Stimulated activated CD8-positive, alpha-beta memory T cell treated with anti-CD3 and anti-CD28 coated beads, Interleukin-15, amount 100 ng/mL, for 4 hours (primary cell): ENCODE measurements at places on chromosomes 5 and 9.

- DNase-seq: no peak
Observed at GRCh38 chr9:26566141-26566540, 326.5 kb downstream of the CAAP1 start.

GRCh38 chr5:73299665-73300336, 126.8 kb downstream of the TMEM174 start:
- DNase-seq: no peak

GRCh38 chr5:173868096-173868880, 19.9 kb upstream of the CPEB4 start:
- DNase-seq: no peak

GRCh38 chr5:100761192-100761591, 141.9 kb downstream of the ST8SIA4 start:
- no peak for DNase-seq

GRCh38 chr5:56094579-56095361, 100.0 kb upstream of the IL6ST start:
- DNase-seq: peak; percentile 15

- DNase-seq: no peak
Observed at GRCh38 chr5:150484964-150485692, 22.8 kb upstream of the NDST1 start.

- DNase-seq: no peak
Observed at GRCh38 chr5:98403131-98403530, 370.3 kb upstream of the RGMB start.

- DNase-seq: no peak
Observed at GRCh38 chr9:91954841-91955471, 4.9 kb upstream of the ROR2 start.

GRCh38 chr9:123586275-123586674, 230.3 kb downstream of the CRB2 start:
- no peak for DNase-seq

GRCh38 chr9:71830929-71831328, 62.6 kb upstream of the CEMIP2 start:
- no peak for DNase-seq

DNA sequence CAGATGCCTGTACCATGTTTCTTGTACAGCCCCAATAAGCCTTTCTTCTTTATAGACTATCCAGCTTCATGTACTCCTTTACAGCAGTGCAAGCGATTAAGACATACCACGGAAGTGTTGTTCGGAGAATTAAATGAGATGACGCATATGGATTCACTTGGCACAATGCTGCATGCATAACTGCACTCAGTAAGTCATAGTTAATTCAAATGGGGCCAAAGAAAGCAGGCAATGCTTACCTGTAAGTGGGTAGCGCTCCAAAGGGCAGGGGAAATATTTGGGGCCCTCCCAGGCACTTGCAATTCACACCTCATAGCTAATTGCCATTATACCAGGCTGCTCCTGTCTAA, 7.7 kb upstream of the ADRA1B start:
- no peak for DNase-seq

DNA sequence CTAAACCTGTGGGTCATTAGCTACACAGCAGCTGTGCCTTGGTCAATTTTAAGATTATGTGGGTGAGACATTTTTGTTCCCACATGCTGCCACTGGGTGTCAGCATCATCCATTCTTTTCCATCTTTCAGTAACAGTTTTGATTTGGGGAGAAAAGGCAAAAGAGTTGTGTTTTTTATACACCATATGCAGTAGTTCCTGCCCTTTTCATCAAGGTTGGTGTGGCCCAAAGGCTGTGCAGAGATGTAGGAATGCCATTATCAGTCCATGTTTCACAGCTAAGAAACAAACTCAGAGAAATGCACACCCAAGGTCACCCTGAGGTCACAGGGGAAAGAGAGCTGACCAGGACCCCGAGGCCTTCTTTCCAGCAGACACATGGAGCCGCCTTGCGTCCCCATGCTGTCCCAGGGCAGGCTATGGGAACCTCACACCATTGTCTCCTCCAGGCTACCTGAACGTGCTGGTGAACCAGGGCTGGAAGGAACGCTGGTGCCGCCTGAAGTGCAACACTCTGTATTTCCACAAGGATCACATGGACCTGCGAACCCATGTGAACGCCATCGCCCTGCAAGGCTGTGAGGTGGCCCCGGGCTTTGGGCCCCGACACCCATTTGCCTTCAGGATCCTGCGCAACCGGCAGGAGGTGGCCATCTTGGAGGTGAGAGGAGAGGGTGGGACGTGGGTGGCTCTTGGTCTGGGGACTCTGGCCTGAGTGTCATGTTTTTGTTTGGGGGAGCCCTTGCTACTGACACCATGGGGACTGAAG, 27.8 kb upstream of the GRPEL2 start:
- no peak for DNase-seq

DNA sequence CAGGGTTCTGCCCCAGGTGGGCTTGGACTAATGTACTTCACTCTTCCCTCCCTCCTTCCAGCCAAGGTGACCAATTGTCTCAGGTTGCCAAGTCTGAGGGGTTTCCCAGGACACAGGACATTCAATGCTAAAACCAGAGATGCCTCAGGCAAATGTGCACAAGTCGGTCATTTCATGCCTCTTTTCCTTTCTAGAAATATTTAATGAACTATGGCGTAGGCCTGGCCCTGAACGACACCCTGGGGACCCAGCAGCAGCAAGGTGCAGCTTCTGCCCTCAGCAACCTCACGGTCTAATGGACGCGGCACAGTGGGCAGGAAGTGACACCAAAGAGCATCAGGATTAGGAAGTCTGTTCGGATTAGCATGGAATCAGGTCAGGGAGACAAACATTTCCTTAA, 148.1 kb downstream of the MTX3 start:
- no peak for DNase-seq

DNA sequence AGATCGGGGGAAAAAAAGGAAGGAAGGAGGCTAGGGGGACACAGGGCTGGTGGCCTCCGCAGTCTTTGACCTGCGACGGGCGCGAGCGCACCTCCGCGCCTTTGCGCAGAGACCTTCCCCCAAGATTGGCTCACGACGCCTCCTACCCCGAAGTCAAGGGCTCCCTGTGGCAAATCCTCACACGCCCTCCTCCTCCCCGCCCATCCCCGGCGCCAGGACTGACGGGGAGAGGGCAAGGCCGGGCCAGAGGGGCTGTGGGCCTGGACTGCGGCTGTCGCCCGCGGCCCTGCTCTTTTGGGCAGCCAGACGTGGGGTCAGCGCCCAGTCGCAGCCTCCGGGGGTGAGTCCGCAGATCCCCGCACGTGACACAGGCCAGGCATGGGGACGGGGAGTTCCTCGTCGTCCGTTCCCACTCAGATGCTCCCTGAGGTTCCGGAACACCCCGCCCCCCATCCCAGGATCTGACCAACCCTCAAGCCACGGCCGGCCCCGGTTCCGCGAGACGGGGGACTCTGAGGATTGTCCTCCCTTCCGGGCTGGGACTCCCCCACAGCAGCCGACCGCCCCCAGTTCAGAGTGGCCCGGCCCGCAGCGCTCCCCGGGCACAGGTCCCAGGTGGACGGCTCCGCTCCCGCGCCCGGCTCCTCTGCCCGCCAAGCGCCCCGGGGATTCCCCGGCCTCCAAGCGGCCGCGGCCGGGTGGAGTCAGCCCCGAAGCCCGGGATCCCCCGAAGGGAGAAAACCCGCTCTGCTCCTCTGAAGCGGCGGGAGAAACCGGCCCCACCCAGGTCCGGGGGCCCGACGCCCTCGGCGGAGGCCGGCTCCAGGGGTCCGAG, 543 bp upstream of the ANKRD33B start:
- peak; percentile 10 for DNase-seq

GRCh38 chr9:114313186-114313585, 9.7 kb upstream of the ORM1 start:
- no peak for DNase-seq

- no peak for DNase-seq
Observed at GRCh38 chr9:129981180-129981907, 61.6 kb downstream of the FNBP1 start.

DNA sequence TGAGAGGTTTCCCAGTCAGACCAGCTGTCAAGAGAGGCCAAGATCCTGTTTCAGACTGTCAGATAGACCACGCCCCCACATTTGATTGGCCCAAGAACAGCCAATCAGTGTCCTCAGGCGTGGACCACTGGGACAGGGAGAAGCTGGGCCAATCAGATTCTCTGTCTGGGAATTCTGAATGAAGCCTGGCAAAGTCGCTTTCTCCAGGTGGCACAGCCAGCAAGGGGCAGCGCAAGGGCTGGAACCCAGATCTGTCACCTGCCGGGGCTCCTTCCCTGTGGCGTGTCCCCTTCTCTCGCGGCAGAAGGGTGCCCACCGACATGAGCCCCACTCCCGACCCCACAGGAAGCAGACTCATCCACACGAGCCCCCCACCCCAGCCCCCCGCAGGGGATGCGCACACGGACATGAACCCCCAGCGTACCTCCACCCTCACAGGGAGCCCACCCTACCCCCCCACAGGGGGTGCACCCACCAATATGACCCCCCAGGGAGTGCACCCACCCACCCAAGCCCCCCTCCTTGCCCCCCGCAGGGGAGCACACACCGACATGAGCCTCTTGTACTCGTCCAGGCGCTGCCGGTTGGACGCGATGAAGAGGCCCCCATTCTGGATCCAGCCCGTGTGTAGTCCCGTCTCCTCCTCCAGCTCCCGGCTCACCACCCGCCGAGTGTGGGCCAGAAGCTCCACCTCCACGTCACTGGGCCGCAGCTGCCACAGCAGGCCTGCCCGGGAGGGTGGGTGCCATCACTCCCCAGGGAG, 6.1 kb downstream of the SARDH start:
- no peak for DNase-seq

- DNase-seq: no peak
Observed at GRCh38 chr9:71937070-71937625, 25.7 kb downstream of the C9orf85 start.

DNA sequence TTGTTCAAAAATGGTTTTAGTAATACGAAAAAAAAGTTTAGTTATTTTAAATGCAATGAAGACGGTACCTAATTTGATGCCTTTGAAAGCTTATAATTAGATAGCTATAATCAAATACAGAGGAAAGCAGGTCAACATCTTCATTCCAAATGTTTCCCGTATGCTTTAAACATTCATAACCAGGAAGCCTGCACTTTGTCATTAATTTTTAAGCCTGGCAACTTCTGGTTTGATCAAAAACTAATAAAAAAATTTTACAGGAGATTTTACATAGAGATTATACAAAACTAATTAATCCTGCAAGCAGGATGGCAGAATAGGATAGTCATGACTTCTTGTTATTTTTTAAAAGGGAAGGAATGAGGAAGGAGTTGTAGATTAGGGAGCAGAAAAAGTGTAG, 353.0 kb downstream of the FBXL17 start:
- no peak for DNase-seq

GRCh38 chr9:135523521-135524129, 2.4 kb downstream of the LCN1 start:
- DNase-seq: no peak

GRCh38 chr5:146399481-146399880, 47.7 kb upstream of the TCERG1 start:
- no peak for DNase-seq

DNA sequence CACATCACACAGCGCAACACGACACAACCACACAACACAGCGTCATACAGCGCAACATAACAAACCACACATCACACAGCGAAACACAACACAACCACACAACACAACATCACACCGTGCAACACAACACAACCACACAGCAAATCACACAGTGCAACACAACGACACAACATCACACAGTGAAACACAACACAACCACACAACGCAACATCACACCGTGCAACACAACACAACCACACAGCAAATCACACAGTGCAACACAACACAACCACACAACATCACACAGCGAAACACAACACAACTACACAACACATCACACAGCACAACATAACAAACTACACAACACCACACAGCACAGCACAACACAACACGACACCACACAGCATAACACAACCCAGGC, 40.4 kb upstream of the PTCH1 start:
- no peak for DNase-seq

GRCh38 chr5:149210225-149210624, 61.4 kb upstream of the AFAP1L1 start:
- no peak for DNase-seq

- DNase-seq: no peak
Observed at GRCh38 chr9:97411440-97411788, 482 bp upstream of the TDRD7 start.

GRCh38 chr9:14640967-14641366, 52.3 kb downstream of the ZDHHC21 start:
- DNase-seq: no peak

DNA sequence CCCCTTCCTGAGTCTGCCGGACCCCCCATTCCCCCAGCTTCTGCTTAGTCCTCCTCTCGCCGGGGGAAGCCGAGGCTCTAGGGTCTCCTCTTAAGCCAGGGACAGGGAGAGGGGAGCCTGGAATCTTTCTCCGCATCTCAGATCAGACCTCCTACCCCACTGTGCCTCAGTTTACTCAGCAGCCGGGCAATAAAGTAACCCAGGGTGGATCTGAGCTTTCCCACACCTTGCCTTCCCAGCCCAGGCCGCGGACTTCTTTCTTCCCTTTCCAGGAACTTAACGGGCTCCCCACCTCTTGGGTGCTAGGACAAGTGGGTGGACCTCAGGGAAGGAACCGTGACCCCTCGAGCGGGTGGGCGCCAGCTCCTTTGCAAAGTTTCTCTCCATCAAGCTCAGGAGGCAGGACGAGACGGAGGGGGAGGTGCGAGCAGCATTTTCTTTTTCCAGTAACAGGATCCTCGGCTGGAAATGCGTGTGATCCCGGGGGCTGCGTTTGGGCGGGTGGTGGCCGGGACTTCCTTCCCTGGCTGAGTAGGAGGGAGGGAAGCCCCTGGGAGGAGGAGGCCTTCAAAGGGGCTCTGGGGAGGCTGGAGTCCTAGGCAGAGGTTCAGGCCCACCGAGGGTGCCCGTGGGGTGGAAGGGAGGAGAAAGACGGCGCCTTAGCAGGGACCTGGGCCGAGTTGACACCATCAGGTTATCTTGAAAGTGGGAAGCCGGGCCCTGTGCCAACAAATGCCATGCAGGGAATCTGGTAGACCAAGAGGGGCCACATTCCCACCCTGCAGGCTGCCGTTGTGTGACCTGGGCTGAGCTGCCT, 795 bp downstream of the DAB2IP start:
- DNase-seq: no peak
